ENCODE measurements at places on chromosomes 1 and 21.

GRCh38 chr1:246537441-246537840 is 28.6 kb downstream of the TFB2M start:
- DNase-seq = no peak

GRCh38 chr1:112530832-112531231 is 22.1 kb downstream of the WNT2B start:
- no peak for DNase-seq

DNA sequence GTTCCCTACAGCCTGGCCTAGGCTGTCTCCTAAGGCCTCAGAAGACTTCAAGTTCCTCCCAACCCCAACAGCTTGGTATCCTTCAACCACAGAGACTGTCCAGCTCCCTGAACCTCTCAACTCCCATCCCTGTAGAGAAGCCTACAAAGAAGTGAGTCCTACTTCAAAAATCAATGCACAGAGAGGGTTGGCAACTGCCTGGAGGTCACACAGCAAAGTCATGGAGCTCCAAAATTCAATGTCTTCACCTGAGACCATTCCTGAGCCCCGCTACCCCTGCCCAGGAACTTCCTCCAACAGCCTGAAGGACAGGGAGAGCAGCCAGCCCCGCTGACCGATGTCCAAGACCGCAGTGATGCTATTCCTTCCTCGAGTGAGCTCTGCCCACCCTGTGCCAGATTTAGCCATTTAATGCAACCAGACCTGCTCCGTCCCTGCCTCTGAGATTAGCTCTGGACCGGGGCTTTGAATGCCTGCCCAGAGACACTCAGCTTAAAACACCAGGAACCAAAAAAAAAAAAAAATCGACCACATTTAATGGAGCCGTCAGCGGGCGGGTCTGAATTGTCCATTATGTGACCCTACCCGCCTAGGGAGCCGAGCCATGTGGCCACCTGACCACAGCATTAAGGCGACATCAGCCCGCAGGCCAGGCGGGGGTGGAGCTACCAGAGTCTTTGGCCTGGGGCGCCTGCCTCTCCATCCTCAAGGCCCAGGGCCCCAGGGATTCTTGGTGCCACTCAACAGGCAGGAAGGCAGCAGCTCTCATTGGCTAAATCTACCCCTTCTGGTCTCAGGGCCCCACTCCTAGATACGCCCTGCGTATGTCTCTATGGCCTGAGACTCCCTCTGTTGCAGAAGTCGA is 148.6 kb downstream of the SYF2 start:
- no peak for DNase-seq

GRCh38 chr1:16421201-16421600 is 16.0 kb downstream of the SPATA21 start:
- no peak for DNase-seq

DNA sequence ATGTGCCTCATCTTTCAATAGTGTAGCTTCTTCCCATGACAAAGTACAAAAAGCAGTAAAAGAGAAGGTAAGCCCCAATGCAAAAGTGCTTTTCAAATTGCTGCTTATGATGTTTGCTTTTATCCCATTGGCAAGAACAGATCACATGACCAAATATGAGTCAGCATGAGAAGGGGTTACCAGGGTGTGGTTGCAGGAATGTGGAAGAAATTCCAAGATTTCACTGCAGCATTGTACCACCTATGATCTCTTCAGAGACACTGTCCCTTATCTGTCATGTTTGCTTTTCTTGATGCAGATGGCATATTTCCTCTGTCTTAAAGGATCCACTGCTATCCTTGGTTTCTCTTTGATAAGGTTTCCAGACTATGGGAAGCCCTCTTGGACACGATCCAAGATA is 1006.9 kb upstream of the PRMT6 start:
- DNase-seq = no peak

DNA sequence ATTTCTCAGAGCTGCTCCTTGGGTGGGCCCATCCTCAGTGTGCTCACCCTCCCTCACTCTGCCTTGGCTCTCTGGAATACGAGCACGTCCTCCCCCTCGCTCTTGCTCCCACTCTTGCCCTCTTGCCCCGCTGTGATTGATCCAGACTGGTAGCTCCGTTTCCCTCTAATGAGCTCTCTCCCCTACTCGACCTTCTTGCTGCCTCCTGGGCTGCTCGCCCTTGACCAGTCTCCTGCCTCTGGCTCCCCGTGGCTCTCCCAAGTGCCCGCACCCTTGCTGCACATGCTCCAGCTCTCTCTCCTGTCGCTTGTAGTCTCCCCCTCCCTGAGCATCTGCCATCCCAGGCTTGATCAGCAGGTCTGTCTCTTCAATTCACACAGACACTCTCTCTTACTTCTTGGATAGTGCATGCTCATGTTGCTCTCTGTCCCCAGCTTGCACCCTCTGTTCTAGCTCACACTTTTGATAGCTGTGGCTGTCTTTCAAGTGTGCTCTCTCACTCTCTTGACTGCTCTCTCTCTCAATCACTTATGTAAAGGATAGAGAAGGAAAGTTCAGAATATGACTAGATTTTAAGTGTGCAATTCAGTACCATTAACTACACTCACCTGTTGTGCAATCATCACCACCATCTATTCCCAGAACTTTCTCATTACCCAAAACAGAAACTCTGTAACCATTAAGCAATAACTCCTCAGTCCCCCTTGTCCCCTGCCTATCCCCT is 51.1 kb downstream of the PHC2 start:
- no peak for DNase-seq

GRCh38 chr1:212341090-212341489 is 55.9 kb downstream of the PPP2R5A start:
- DNase-seq = no peak

- DNase-seq = no peak
These were observed 865 bp downstream of the PIGC start for GRCh38 chr1:172442843-172443565.

All from activated naive CD8-positive, alpha-beta T cell treated with anti-CD3 and anti-CD28 coated beads for 36 hours (primary cell).